ENCODE measurements at places on chromosomes 12 and 14.

GRCh38 chr14:96231526-96232130 is 24.4 kb upstream of the BDKRB1 start:
- no peak for DNase-seq

- DNase-seq = no peak
These were observed 82.3 kb downstream of the DENND5B start for GRCh38 chr12:31508436-31509150.

GRCh38 chr12:14664434-14665023 is 31.9 kb downstream of the GUCY2C start:
- no peak for DNase-seq

DNA sequence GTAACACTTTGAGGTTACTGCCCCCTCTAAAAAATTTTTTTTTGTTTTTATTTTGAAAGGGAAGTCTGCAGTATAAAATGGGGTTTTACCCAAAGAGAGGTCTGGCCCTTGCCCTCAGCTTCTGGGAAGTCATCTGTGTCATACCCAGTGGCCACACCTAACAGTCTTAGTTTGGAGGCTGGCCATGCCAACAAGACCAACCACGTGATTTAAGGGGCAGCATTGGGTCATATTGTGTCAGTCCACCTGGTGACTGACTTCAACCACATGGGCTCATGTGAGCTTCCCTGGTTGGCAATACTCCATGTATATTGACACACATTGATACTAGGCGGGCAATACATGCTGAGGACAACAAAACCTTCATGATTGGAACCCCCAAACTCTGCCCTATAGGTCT is 173.9 kb downstream of the GXYLT1 start:
- DNase-seq = no peak

DNA sequence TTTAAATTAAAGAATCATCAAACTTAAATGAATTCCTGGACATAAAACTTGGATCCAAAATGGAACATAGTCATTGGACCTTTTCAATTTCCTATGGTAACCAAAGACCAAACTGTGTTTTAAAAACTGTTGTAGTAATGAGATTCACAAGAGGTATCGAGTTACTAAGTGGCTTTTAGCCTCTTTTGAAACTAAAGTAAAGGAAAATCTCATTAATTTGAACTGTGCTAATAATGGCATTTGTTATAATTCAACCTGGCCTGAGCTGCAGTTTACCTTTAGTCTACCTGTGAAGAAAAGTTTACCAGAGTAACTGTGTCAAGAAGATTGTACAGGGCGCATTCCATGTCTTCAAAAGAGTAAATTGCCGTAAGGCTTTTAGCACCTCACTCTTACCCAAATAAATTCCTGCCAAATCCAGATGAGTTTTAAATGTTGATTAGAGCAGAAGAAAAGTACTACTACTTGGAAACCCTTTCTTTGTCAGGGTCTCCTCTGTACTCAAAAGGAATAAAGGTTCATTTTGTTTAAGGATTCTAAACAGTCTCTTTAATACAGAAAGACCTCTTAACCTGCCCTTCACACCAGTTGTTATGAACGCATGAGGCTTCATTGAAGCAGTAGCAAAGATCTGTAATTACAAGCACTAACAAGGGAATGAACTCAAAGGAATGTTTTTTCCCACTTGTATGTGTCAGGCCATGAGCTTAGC is 17.1 kb upstream of the MED13L start:
- no peak for DNase-seq

- no peak for DNase-seq
These were observed 1047.2 kb downstream of the SLC6A15 start for GRCh38 chr12:83865431-83865830.

DNA sequence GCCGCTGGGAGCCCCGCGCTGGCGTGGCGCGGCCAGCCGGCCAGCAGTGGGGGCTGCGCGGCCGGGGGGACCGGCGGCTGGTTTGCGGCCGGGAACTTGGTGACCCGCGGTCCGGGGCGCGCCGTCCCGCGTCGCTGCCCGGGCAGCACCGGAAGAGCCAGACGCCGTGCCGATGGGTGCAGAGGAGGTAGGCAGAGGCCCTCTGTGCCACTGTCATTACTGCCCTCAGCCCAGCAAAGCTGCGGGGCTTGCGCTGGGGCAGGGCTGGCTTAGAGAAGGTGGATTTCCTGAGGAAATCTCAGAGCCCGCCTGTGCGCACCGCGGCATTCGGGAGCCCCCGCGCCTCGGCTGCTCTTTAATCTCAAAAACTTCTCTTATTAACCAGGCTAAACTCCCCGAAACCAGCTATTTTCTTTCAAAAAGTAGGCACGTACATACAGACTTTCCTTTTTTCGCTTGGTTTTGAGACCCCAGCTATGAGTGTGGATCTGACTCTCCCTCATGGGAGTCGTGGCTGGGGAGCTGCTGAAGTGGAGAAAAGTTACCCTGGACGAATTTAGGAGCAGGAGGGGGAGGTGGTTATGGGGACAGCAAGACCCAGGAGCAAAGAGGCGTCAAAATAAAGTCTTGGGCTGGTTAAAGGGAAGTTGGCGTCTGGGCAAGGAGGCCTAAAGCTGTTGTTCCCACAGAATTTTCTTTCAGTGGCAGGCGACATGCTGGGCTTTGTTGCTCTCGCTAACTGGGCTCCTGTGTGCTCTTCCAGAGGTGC is 802 bp downstream of the SUSD6 start:
- peak; percentile 52 for DNase-seq

DNA sequence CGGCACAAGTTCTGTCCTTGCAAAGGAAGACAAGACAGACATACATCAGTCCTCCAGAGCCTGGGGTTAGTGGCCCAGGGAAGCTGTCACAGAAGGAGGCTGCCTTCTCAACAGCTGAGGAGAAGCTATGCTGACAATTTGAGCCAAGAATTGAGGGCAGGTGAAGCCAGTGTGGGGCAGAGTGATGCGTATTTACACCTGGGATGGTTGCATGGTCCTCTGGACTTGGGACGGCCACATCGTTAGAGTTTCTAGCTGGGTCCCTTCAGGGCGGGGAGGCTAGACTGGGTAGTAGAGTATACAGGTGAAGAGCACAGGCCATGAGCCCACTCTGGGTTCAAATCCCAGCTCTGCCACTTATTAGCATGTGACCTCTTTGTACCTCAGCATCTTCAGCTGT is 16.5 kb downstream of the KRT85 start:
- no peak for DNase-seq

DNA sequence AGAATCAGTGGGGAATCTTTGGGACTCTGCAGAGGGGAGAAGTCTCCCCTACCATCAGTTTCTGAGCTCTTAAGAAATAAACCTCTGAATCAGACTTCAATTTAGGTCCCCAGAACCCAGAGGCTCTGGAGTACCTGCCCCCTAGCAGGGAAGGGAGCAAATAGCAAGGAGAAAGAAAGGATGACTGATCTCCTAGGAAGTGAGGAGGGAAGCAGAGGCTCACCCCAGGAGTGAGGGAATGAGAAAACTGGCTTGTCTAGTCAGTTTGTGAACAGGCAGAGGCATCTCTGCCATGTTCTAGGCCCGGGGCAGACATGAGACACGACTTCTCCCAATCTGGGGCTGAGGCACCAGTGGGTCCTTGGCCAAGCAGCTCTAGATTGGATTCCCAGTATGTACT is 24.3 kb upstream of the SMUG1 start:
- no peak for DNase-seq

DNA sequence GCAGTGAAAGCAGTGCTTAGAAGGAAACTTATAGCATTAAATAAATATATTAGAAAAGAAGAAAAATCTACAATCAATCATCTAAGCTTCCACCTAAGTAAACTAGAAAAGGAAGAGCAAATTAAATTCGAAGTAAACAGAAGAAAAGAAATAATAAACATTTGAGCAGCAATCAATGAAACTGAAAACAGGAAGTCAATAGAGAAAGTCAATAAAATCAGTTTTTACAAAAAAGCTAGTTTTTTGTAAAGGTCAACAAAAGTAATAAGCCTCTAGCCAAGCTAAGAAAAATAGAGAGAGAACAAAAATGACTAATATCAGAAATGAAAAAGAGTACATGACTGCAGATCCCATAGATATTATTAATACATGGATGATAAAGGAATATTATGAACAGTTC is 34.2 kb upstream of the KTN1 start:
- no peak for DNase-seq

DNA sequence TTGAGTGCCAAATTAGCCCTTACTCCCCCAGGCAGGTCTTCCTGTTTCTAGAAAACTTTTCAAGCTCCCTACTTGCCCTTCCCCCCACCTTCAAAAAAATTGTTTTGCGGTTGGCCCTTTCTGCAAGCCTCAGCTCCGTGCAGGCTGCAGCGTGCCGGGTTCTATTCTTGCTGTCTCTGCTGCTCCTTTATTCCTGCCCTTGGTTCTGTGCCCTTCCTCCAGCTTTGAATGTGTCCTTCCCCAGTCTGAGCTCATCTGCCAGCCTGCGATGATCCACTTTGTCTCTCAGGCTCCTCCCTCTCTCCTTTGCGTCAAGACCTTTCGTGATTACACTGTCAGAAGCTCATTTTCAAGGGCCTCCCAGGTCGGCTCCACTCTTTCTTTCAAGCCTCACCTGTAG is 98.6 kb downstream of the IRF2BPL start:
- no peak for DNase-seq

- DNase-seq = no peak
These were observed 37.5 kb downstream of the P2RX7 start for GRCh38 chr12:121170151-121170550.

DNA sequence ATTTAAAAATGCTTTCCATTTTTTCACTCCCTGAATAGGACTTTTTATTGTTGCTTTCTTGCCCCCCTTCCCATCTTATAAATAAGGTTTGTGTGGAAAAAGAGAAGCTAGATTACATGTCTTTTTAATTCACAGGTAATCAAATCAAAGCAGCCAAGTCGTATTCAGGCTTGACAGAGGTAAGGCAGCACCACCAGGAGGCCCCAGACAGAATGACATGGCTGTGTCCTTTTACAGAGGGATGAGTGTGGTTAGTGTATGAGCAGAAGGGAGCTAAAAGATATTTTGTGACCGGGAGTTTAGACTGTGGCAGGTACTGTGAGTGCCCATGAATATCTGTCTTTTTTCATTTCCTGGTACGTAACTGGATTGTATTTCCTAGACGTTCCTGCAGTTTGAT is 596.1 kb downstream of the ETNK1 start:
- DNase-seq = no peak

- DNase-seq = no peak
These were observed 524 bp upstream of the P2RX2 start for GRCh38 chr12:132617822-132618682.

GRCh38 chr12:47942614-47943225 is 20.7 kb upstream of the TMEM106C start:
- DNase-seq = no peak

DNA sequence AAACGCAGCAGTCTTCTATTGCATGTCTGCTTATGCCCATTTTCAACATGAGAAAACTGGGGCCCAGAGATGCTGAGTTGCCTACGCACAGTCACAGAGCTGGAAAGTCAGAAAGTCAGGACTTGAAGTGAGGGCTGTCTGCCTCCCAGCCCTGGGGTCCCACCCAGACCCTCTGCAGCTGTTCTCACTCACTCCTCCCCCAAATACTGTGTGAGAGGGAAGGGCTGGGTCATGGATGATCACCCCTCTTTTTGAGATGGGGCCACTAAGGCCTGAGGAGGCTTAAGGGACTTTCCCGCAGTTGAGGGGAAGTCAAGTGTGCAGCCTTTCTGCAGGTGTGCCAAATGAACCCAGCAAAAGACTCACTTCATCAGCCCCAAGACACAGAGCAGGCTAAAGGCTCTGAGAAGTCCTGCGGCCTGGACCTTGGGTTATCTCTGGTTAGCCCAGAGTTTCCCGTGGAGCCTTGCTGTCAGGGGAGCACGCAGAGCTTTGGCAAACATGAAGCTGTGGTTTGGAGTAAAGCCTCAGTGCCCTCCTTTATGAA is 18.7 kb downstream of the DTX1 start:
- DNase-seq = no peak

DNA sequence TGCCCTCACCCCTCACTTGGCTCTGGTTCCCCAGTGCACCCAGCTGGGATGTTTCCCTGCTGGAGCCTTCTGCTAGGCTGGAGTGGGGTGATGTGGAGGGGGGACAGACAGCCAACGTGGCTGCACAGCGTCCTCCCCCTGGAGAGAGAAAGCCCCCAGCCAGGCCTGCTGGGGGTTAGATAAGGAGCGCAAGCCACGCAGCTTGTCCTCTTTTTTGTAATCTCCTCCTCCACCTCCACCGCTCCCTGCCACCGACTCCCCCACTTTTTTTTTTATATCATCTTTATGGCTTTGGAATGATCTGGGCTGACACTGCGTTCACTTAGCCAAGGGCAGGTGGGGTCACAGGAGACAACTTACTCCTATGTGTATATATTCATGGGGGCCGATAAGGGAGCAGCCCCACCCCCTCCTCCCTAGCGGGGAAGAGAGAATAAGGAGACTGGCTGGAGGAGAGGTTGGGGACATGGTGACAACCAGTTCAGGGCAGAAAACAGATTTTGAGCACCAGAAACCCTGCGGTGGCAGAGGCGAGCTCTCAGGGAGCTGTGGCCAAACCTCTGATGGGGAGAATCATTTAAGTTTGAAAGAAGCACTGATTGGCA is 169.9 kb upstream of the LHX5 start:
- no peak for DNase-seq

DNA sequence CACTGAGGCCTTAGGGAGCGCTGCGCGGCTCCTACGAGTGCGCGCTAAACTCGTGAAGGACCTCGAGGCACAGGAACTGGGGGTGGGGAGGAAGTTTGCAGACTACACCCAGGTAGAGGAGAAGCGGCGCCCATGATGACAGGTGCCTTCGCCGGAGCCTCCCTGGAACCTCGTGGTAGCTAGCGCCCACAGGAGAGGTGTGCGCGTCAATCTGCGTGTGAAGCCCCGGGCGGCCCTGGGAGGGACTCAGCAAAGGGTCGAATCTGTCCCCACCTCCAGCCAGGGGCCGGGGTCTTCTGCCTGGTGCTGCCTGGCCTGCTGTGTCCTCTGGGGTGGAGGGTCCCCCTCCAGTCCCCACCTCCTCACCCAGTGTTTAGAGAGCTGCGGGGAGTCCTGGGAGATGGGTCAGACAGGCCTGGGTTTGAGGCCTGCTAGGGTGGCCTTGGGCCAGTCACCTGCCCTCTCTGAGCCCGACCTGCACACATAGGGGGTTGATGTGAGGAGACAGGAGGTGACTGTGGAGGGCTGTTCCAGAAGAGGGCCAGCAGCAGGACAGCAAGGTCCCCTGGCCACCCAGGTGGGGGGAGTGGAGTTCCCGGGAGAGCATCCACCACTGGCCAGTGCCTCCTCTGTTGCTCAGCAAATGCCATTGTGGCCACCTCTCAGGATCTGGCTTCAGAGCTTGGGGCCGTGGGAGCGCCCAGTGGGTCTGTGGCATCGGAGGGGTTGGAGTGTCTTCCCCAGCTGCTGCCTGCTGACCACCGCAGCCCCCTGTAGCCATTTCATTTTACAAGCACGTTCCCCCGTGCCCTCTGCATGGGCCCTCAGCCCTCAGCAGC is 20.2 kb upstream of the KIF26A start:
- DNase-seq = peak; percentile 18

GRCh38 chr12:18965203-18965602 is 164.3 kb upstream of the PLEKHA5 start:
- DNase-seq = no peak

- DNase-seq = no peak
These were observed 524.2 kb downstream of the TMTC2 start for GRCh38 chr12:83210933-83211332.
